ENCODE measurements at places on chromosomes 5 and 9.

GRCh38 chr9:2634818-2635217 is 13.2 kb downstream of the VLDLR start:
- no peak for DNase-seq

DNA sequence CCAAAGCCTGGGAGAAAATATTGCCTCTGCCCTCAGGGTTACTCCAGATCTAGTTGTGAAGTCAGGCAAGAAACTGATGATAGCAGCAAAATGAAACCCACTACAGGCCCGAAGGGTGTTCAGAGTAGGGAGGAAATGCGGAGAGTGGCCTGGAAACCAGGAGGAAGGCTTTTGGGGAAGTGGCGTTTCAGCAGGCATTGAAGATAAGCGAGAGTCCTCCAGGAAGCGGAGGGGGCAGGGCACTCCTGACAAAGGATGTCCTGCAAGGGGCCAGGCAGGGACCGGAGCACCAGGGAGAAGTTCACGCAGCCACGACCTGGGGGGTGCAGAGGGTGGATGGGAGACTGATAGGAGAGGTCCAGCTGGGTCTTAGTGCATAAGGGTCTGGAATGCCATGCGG is 7.8 kb upstream of the FOXI1 start:
- peak; percentile 23 for DNase-seq

- DNase-seq = no peak
Measured at GRCh38 chr9:30967476-30967875, 1417.0 kb upstream of the ACO1 start.

DNA sequence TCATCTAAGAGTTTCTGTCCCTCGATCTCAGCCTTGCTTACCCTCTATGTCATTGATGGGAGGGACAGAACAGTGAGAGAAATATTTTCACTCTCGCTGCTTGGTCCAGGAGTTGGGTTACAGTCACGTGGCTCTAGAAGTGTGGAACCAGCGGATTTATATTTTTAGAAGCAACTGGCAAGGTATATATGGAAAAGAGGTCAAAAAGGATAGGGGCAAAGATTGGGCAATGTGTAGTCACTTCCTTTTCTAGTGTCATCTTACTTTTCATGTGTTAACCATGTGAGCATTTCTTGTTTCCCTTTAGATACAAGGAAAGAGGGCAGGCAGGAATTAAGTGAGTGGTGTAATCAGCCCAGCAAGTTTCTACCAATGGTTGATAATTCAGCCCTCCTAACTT is 111.5 kb upstream of the ZNF366 start:
- no peak for DNase-seq

DNA sequence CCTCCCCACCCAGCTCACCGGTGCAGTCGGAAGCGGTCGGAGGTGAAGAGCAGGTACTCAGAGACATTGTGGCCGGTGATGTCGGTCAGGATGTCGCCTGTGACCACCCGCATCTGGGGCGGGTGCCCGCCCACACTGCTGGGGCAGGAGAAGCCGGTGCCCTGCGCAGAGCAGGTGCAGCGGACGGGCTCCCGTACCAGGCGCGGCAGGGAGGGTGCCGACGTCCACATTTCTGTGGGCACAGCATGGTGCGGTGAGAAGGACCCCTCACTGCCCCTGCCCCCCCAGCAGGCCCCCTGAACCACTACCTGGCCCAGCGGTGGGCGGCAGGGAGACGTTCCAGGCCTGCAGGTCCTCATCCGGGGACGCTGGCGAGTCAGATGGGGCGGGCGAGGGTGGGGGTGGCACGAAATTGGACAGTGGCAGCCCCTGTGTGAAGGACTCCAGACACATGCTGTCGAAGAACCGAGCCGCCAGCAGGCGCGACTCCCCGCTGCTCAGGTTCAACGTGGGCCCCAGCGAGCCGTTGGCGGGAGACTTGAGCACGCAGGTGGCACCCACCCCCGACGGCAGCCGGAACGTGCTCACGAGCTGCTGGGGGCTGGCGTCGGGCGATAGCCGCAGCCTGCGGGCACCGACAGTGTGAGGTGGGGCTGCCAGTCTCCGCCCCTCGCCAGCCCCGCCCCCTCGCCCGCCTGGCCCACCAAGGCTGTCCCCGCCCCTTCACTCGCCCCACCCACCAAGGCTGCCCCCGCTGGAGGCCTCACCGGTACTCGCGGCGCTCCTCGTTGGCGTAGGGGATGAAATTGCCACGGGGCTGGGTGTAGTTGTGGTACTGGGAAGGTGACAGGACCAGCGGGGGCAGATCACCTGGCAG is 15.1 kb downstream of the ABCA2 start:
- no peak for DNase-seq

GRCh38 chr9:126704157-126704891 is 90.6 kb downstream of the LMX1B start:
- DNase-seq = peak; percentile 30

- DNase-seq = peak; percentile 67
Measured at GRCh38 chr5:129096382-129096991, 1.9 kb downstream of the ISOC1 start.

- no peak for DNase-seq
Measured at GRCh38 chr5:140243706-140244250, 59.1 kb downstream of the PFDN1 start.

- DNase-seq = no peak
Measured at GRCh38 chr5:8394965-8395364, 526.0 kb downstream of the MTRR start.

DNA sequence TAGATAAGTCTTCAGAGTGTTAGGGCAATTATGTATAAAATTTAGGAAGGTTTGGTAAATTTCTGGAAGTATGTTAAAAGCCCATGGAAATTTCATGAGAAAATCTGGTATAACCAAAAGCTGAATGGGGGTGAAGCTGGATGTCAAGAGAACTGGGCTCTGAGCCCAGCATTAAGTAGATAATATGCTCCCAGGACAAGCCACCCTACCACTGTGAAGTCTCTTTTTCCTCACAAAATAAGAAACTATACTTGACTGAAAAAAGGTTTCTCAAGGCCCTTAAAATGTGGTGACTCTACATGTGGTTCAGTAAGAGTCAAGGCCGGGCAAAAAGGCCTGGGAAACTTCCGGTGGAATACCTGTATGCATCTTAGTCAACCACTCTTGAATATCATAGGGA is 310.3 kb downstream of the EBF1 start:
- DNase-seq = no peak

GRCh38 chr5:133705331-133705730 is 93.0 kb upstream of the FSTL4 start:
- no peak for DNase-seq

- DNase-seq = peak; percentile 58
Measured at GRCh38 chr5:126811515-126812198, 34.7 kb downstream of the LMNB1 start.

DNA sequence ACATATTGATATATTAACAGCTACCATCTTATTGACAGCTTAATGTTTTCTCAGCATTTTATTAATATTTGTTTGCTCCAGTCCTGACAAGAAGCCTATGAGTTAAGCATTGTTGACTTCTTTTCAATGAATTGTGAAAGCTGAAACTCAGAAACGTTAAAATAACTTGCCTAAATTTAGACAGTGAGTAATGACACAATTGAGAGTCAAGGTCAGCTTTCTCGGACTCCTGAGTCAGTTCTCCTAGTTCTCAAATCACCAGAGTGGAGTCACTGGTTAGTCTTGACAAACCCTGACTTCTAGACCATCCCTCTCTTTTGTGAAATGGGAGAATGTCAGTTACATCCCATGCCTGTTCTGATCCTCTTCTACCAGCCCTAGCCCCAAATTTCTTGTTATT is 222.7 kb upstream of the ACO1 start:
- no peak for DNase-seq

- DNase-seq = no peak
Measured at GRCh38 chr5:136198453-136198852, 5.5 kb upstream of the SMIM32 start.

All from hematopoietic multipotent progenitor cell treated with erythropoietin and hydrocortisone succinate and interleukin-3 and kit ligand, for 6 days (in vitro differentiated cells).